ENCODE measurements at places on chromosomes 11 and 22. TPM values are rescaled to one million over a fixed set of nuclear protein-coding genes. Genes with fewer than 3 reads are reported as not detected.

DNA sequence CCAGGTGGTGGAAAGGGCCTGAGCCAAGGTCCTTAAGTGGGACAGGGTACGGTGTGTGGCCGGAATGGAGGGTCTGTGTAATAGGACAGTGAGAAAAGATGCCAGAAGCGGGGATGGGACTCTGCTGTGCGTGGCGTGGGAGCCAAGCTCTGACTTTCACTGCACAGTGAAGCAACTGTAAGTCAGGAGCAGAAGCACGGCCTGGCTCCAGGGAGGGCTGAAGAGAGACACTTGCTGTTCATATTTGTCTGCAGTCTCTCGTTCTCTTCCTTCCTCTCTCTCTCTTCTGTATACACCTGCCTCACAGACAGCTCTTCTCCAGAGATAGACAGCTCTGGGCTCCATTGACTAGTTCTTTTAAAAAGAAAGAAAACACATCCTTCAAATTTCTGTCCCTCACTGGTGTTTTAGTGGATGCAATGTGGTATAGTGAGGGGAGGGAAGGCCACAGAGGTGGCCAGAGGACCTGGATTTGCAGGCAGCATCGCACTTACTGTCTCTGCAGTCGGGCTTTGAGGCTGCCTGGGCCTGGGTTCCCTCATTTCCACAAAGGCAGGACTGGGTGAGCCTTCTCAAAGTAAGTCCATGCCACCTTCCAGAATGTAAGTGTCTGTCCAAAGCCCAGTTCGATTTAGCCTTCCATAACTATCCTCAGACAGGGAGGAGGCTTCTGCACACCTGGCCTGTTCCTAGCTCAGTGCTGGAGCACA, 2.1 kb downstream of the IL17RA start:
- no peak for DNase-seq

- DNase-seq = no peak
Observed at GRCh38 chr11:103929170-103929903, 107.1 kb upstream of the DDI1 start.

DNA sequence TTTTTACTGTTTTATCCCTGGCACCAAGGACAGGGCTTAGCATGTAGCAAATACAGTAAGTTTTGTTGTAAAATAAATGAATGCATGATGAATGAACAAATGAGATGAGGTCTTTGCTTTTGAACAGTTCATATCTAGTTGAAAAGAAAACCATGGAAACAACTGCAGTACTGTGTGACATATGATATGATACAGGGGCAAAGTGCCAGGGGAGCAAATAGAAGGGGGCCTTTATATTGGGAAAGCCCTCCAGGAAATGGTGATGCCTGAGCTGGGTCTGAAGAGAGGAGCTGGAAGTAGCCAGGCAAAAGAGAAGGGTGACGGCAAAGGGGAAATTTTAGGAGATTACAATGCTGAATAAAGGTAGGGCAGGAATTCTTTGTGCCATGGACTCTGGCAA, 63.8 kb upstream of the UCP3 start:
- DNase-seq = no peak

DNA sequence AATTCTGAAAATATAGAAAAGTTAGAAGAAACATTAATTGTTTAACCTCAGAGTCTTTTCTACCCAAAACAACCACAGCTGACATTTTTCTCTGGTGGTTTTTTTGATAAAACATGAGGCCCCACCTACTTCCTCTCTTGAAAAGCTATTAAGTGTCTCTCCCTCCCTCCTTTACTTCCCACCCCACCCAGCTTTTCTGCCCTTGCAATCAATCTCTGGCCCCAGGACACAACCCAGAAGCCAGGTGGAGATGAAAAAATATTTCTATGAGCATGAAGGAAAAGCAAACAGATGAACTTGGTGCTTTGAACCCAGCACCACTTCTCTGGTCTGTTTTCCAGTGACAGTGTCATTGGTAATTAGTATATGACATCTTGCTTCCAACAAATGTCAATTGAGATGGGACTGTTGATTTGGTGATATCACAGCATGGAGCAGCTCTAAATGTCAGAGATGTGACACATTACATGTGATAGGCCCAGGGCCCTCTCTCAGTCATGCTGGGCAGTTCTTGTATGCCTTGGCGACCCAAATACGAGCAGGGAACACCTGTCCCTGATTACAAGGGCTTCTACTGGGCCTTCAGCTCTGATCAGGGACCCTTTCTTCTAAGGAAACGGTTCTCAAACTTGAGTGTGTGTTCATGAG, 23.9 kb upstream of the TMPRSS13 start:
- DNase-seq = no peak

DNA sequence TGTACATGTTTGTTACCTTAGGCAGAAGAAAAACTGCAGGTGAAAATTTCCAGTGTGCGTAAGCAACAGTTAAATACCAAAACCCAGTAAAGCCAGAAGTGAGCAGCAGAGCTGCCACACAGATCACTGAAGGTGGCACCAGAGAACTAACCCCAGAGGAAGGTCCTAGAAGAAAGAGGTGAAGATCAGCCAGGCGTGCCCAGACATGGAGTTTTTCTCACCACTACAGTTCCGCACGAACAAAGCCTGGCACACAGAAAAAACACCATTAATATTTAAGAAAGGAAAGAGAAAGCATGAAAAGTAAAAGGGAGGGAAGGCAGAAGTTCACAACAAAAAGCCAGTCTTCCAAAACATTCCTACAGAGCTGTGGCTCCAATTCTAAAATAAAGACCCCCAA, 60.7 kb downstream of the STK33 start:
- no peak for DNase-seq

DNA sequence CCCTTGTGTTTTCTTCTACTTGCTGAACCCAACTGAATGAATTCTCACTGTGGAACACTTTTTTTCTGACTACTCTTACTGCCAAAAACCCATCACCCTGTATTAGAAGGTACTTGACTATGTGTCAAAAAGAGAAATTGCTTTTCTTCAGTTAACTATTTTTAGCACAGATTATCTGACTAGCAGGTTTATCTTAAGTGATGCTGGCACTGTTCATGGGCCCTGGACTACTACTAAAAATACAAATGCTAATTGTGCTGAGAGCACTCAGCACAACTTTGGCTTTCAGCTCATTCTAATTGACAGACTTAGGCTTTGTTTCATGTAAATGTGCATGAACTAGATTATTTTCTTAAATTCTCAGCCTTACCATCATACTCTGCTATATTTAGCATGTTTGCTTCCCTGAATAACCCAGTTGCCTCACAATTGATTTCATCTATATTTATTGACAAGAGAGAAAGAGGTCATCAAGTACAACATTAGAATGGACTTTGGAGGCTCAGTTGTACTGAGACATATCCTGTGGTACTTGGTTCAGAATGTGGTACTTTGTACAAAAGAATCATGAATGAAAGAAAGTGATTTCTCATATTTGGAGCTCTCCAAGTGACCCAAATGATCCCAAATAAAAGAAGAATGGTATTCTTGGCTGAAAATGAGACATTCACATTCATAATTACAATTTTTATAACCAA, 478.3 kb downstream of the KCNA4 start:
- no peak for DNase-seq

DNA sequence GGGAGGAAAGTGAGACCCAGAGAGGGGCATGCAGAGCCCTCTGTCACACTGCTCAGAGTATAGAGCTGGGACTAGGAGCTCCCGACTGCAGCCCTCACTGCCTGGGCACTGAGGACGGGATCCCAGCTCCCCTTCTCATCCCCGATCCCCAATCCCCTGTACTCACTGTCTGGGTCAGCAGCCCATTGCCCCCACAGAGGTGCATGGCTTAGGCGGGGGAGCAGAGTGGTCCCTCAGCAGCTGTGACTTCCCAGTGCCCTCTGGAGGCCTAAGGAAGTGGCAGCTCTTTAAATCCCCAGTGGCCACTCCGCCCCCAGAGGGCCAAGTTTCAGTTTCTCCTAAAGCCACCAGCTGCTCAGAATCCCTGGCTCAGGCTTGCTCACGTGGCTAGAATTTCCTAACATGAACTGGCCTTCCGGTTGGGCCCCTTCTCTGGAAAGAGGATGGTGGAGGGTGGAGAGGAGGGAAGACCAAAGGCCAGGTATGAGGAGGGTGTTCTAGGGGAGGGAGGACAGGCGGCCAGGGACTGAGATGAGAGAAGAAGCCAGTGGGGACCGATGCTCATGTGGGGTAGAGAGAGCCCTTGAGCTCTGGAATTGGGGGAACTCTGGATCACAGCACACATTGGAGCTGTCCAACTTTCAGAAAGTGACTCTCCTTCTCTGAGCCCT, at the start of gene BATF2:
BATF2 (minus strand) TSS at position 262 of the 671 bp plus-strand sequence; CDS start at position 205, 57 bp downstream.
- peak; percentile 87 for DNase-seq

DNA sequence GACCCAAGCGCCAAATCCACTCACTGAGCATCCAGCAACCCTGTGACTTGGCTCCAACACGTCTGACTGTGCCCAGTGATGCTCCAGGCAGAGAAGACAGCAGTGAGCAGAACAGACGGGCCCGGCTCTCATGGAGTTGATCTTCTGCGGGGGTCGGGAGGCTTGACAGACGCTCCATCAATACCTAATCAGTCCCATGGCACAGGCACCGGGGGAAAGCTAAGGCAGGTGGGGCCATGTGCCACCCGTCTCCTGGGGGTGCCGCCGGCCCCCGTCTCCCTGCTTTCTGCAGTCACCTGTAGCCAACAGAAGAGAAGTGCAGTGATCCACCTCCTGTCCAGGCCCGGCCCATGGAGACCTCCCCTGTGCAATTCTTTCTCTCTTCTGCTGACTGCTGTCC, 47.5 kb downstream of the LINC01488 start:
- no peak for DNase-seq

Gene TTLL1
- 6.5 TPM for total RNA-seq

Gene MARK2
- 36.8 TPM for total RNA-seq

Gene PATE4
- total RNA-seq = not detected

Gene MICALL1
- total RNA-seq = 18.1 TPM

Gene PVALB
- total RNA-seq = not detected

Gene HBB
- 10.5 TPM for total RNA-seq

Gene ALKBH3
- total RNA-seq = 27.9 TPM

Measured in adrenal gland (tissue), 19 donors.